Activated CD4-positive, alpha-beta T cell treated with anti-CD3 and anti-CD28 coated beads for 1 hour (primary cell): ENCODE measurements at places on chromosomes 1 and 21.
A peak's percentile ranks its signal among the peaks of the same experiment; 100 is the strongest.

- no peak for DNase-seq
Observed at GRCh38 chr1:1168451-1169411, 4.9 kb upstream of the TTLL10 start.

DNA sequence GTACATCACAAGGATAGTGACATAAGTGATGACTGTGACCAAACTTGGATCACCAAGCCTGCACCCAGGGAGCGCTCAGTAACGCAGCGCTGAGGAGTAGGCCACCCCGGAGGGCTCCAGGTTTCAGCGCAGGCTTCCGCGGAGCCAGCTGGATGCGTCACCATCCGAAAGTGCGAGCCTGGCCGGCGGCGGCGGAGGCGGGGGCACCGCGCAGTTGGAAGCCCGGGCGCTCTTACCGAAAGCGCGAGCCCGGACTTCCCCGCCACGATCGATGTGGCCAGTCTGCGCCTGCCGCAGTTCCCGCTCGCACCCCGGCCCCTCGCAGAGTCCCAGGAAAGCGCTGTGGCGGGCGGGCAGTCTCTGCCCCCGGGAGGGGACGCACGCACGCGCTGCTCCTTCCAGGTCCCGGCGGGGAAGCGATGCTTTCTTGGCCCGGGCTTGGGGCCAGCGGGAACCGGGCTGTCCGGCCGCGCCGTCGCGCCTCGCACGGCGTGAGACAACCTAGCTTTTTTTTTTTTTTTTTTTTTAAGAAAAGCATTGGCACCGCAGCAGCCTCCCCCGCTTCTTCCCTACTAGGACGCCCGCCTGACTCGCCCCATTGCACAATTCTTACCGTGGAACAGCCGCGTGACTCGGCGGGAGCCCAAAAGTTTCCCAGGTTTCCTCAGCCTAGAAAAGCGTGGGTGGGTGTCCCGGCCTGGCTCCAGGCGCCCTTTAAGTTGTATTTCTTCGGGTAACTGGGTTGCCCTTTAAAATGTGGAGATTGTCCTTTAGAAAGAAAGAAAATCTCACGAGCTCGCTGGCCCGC is 36.4 kb upstream of the JAK1 start:
- peak; percentile 58 for DNase-seq

DNA sequence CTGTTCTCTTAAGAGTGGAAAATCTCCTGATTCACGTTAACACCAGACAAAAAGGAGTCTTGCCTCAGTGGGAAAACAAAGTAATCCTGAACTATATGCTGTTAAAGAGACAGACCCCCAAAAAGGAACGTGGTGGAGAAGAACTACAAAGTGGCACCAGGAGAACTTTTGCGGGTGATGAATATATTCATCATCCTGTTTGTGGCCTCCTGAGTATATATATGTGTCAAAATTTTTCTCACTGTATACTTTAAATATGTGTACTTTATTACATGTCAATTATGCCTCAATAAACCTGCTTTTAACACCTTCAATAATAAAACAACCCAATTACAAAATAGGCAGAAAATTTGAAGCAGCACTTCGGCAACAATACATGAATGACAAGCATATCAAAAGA is 31.1 kb downstream of the ZNF644 start:
- no peak for DNase-seq

- no peak for DNase-seq
Observed at GRCh38 chr1:39645411-39646043, 6.1 kb upstream of the HEYL start.

DNA sequence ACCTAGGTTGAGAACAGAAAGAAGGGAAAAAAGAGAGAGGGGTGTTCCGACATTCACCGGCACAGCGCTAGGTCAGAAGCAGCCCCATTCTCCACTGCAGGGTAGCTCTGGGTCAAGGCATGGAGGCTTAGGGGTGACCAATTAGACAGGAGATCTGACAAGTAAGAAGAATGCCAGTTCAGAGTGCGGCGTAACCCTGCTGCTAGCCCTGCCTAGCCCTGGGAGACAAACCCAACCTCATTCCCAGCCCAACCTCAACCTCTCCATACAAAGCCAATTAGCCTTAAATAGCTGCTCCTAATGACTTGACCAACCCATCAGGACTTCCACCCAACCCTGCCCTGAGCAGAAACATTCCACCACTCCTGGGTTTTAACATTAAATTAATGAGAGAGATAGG is 3.4 kb downstream of the PRELP start:
- DNase-seq, result no peak

DNA sequence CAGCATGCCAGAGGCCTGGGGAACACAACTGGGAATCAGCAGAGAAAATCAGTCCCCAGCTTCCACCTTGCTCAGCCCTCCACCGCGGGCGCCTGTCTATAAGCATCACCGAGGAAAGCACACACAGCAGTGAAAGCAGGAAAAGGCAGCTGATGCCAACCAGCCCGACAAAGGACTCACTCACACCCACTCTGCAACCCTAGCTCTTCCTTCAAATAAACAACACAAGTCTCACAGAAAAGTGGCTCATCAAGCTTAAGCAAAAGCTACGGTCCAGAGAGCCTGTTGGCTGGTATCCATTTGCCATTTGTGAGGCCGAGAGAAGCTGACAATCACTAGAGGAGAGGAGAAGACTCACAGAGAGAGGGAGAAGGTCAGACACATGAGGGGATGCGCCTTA is 27.1 kb downstream of the MRAP start:
- DNase-seq, result no peak

DNA sequence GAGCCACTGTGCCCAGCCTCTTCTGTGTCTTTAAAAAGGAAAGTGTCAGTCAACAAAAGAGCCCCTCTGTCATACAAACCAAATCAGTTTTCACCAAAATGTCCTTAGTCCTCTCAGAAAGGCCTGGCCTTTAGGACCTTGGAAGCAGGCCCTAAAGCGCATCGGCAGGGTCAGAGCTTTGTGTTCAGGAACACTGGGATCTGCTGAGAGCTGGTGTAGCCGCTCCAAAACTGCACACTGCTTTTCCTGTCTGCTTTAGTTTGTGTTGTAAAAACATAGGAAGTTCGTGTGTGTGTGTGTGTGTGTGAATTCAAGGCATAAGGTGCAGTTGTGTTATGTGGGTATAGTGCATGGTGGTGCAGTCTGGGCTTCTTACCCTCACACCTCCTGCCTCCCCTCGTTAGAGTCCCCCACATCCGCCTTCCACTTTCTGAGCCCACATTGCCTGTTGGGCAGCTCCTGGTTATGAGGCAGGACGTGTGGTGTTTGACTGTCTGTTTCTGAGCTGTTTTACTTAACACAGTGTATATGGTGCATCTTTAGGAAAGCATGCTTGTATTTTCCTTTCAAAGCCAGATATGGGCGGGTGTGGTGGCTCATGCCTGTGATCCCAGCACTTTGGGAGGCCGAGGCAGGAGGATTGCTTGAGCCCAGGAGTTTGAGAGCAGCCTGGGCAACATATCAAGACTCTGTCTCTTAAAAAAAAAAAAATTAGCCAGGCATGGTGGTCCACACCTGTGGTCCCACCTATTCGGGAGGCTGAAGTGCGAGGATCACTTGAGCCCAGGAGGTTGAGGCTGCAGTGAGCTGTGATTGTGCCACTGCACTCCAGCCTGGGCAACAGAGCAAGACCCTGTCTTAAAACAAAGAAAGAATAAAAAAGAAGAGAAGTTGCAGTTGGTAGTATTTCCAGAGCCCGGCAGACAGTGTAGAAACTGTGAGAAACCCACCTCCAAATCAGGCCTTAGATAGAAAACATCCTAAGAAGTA is 12.4 kb downstream of the IBA57 start:
- no peak for DNase-seq

GRCh38 chr1:214537219-214537618 is 14.2 kb downstream of the PTPN14 start:
- no peak for DNase-seq

DNA sequence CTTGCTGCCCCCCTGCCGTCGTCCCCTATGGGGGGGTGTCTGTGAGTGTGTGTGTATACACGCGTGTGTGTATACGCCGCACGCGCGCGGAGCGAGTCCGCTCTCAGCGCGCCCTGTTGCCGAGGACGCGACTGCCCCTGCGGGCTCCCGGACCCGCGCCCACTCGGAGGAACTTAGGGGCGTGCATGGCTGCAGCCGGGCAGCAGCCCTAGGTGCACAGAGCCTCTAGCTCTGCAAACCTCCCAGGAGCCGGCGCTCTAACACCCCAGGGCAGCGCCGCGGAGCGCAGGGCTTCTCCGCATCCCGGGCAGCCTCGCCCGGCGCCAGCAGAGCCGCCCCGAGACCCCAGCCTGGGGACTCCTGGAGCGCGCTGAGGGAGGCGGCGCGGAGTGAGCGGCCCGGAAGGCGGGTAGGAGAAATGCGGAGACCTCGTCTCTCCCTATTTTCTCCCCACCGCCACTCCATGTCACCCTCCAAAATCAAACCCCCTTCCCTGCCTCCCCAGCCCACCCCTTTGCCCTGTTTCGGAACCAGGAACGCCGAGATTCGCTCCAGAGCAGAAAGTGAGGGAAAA is 574 bp downstream of the ITPKB start:
- peak; percentile 26 for DNase-seq

DNA sequence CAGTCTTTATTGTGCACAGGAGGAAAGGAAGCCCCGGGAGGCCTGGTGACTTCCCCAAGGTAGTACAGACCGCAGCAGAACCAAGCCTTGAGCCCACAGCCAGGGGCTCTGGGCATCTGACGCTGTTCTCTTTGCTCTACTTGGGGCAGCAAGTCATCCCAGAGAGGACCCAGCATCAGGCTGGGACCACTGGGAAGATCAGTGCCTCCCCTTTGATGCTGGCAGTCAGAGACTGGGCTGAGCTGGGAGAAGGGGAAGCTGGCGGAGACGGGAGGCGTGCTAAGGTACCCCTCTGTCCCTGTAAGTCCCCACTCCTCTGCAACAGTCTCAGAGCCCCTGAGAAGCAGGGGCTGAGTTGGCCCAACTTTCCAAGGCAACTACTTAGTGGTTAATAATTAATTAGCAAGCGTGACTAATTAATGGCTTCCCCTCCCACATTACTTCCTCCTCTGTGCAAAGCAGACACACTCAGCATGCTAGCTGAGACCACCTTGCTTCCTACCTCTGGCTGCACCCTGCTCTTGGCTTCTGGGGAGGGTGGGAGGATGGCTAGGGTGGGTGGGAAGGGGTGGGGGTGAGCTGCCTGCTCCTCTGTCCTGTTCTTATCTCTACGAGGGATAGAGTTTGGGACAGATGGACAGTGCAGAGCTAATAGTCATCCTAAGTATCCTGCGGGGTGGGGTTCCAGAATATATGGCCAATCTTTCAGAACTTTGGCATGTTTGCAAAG is 1.3 kb downstream of the INAVA start:
- DNase-seq, result no peak
